ENCODE measurements at places on chromosomes 11 and 22.

DNA sequence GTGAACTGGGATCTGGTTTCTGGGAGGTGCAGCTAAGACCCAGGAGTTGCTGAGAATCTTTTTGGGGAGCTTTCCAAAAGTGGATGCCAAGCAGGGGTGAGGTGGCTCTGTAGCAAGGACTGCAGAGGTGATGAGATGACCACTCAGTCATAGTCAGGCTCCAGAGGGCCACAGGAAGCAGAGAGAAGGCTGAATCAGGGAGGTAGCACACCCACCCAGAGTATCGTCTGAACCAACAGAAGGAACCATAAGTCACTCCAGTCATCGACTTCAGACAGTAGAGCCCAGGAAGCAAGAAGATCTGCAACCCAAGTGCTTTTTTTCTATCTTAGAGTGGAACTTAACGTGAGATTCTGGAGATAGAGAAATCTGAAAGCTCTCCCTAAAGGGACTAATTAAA lies 335.7 kb upstream of the MPPED2 start:
- DNase-seq: no peak

- DNase-seq: no peak
Measured at GRCh38 chr22:46915950-46916730, 153.7 kb downstream of the TBC1D22A start.

DNA sequence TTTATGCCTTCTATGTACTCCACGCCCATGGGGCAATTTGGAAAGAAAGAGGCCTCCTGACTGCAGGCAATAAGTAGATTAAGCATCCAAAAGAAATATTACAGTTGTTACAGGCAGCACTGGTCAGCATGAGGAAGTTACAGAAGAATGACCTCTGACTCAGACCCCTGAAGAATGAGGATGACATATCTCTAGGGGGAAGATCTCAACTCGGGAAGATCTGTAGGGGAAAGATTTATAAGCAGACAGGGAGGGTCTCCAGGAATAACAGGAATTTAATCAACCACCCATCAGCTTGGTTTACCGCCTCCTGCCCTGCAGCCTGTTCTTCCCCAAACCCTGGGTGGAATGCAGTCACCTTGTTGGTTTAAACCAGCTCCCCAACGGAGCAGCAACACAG lies 58.0 kb downstream of the RCN1 start:
- no peak for DNase-seq

GRCh38 chr11:70191495-70192140 lies 11.5 kb upstream of the FADD start:
- peak; percentile 52 for DNase-seq

DNA sequence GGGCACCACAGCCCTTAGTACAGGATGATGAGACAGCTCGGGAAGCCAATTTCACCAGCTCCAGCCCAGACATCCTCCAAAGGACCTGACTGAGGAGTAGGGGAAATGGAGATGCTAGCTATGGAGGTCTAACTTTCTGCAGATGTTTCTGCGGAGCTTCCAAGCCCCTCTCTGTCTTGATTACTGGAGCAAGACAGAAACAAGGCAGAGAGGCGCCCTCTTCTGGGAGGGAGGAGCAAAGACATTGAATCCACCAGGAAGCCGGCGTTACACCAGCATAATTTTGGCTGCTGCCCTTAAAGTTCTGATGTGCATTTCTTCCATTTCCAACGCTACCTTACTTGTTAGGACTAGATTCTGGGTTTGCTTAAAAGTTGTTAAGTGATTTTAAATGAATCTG lies 107.3 kb upstream of the HSD17B12 start:
- no peak for DNase-seq

GRCh38 chr11:71495286-71496230 lies 31.5 kb upstream of the KRTAP5-7 start:
- no peak for DNase-seq

DNA sequence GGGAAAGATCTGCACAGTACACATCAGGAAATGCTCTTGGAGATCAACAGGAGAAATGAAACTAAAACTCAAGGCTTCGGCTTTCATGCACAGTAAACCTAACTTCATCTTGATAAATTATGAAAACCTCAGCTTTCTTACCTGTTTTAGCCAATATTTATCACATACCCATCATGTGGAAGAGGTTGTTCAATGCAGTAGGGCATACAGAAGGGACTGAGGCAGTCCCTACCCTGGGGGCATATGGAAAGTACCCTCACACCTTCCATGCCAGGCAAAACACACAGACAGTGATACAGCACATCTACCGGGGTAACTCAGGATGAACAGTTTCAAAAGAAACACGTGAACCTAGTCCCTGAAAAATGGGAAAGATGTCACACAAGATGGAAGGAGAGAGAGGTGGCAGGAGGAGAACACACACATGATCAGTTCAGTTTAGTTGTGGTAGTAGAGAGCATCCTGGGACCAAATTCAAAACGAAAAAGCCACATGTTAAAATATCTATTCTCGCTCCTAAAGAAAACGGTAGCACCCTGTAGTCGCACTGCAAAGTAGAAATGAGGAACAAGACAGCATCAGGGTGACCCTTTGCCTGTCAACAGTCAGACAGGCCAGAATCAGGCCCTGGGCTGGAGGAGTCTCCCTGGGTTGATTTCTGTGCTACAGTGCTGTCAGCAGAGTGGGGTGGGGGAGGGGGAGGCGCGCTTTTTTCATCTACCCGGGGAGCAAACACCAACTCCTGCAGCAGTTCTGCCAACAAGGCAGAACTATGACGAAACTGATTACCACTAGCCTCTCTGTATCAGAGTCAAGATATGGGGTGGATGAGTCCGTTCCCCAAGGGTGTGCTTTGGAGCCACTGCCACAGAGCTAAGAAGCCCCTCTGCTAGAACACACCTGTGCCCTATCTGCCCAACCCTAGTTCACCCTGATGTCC lies 1.3 kb downstream of the HIRA start:
- peak; percentile 28 for DNase-seq

All from activated CD8-positive, alpha-beta memory T cell treated with anti-CD3 and anti-CD28 coated beads, Interleukin-2, amount 50 U/mL, for 4 hours (primary cell).